ENCODE measurements at places on chromosomes 3 and 15.

DNA sequence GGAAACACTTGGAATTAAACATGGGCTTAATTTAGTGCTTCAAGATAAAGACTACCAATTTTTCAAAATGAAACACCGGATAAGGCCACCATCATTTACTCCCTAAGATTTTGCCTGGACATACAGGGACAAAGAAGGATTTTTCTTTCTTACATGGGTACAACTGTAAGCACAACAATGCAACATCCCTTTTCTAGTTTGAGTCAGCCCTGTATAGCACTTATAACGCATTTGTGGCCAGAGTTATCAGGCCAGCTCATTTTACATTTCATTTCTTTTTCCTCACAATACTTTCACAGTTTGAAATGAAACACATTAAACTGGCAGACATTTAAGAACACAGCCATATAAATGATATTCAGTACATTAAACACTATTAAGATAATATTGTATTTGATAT, 9.8 kb upstream of the SUCNR1 start:
- DNase-seq = no peak

DNA sequence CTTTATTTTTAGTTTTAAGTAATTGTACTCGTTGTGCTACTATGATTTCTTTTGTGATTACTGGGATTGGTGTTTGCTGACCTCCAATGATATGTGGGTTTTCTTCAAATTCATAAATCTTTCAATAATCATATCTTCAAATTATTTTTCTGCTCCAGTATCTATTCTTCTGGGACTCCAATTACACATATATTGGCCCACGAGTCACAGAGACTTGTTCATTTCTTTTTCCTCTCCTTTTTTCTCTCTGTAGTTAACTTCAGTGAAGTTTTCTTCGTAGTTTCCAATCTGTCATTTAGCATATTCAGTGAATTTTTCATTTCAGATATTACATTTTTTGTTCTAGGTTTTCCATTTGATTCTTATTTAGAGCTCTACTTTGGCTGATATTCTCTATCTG, 21.4 kb downstream of the RFX7 start:
- DNase-seq = no peak

- no peak for DNase-seq
Observed at GRCh38 chr3:110504901-110505300, 566.7 kb upstream of the NECTIN3 start.

- no peak for DNase-seq
Observed at GRCh38 chr3:82741346-82741745, 979.9 kb upstream of the GBE1 start.

- no peak for DNase-seq
Observed at GRCh38 chr3:156395961-156396710, 158.8 kb downstream of the SSR3 start.

DNA sequence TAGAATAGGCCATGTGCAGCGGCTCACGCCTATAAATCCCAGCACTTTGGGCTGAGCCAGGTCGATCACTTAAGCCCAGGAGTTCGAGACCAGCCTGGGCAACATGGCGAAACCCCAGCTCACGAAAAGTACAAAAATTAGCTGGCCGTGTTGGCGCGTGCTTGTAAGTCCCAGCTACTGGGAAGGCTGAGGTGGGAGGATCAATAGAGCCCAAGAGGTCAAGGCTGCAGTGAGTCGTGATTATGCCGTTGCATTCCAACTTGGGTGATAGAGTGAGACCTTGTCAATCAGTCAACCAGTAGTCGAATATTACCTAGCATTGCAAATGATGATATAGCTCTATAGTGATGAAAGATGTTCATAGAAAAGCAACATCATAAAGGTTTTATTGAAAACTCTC, 51.9 kb downstream of the USP8 start:
- no peak for DNase-seq

DNA sequence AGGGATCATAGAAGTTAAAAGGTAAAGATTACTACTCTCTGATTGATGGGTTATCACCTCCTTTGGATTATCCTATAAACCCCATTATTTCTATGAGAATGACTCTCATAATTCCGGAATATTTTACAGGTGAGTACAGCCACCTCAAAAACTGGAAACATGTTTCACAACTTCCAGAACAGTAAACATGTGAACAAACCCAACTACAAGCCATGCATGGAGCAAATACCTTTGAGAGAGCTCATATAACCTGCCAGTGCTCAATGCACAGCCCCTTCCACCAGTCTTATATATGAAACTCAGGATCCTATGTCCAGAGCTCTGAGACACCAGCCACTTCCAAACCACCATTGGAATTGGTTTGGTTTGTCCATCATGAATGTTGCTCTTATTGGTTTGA, 208.0 kb downstream of the MECOM start:
- DNase-seq = no peak

- no peak for DNase-seq
Observed at GRCh38 chr3:137647179-137647578, 116.9 kb upstream of the SOX14 start.

GRCh38 chr15:87710406-87710805, 546.1 kb downstream of the NTRK3 start:
- no peak for DNase-seq

- DNase-seq = no peak
Observed at GRCh38 chr3:81277853-81278252, 483.6 kb downstream of the GBE1 start.

GRCh38 chr3:123833398-123833785, 50.7 kb downstream of the MYLK start:
- DNase-seq = no peak

DNA sequence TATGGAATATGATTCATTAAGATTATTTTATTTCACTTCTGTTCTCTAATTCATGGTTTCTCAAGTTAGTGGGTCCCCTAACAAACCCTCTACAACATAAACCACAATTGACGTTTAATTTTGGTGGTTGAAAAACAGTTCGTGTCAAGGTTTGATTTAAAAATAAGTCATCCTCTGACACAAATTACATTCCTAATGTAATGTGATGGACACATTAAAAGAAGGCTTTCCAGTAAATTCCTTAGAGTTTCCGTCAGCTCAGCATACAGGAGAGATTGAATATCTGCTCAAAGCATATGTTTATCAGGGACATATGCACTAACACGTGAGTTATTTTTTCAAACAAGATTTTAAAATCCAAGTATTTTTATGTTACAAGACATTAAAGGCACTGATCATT, 626.5 kb upstream of the ADAMTS9 start:
- DNase-seq = no peak

DNA sequence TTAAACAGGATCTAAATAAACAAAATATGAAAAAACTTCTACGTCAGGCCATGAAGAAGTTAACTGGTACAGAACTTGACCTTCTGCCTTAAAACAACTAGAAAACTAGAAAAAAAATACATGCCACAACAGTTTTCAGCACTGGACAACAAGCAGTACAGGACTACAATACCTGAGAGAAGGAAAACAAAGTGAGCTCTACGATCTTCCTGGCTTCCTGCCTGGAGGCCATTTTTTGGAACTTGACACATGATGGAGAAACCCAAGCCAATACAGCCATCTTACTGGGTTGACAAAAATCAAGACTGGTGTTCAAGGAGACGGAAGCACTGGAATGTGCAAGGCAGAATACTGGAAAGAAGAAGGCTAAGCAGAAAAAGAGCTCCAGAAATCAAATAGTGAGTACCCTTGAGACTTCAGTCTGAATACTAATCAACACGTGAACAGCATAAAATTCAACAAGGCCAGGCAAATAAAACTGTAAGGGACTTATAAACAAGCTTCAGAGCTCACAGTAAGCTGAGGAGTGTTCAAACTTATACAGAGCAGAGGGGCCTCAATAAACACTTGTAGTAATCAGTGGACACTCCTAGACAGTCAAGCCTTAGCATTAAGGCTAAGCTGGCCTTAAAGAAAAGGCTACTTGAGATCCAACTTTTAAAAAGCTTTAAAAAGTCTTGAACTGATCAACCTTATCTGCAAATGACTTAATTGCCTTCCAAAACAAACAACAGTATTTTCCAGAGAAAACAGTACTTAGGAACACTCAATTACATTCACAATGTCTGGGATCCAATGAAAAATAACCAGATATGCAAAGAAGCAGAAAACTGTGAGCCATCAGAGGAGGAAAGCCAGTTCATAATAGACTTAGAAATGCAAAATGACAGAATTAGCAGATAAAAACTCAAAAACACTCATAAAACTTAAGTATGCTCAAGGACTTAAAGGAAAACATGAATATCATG, 63.2 kb downstream of the DLG1 start:
- no peak for DNase-seq

DNA sequence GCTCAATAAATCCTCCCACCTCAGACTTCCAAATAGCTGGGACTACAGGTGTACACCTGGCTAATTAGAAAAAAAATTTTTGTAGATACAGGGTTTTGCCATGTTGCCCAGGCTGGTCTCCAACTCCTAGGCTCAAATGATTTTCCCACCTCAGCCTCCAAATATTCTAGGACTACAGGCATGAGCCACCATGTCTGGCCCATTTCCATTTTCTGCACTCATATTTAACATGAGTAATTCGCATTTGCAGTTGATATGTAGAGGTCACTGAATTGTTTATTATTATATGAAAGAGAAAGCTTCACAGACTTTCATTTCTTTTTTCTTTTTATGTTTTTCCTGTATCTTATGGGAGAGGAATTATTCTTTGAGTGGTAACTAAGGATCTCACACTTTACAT, 492.7 kb downstream of the CNTN3 start:
- no peak for DNase-seq

GRCh38 chr3:13120928-13121552, 47.8 kb upstream of the IQSEC1 start:
- no peak for DNase-seq

GRCh38 chr15:68580883-68581155, 2.0 kb downstream of the CORO2B start:
- no peak for DNase-seq

GRCh38 chr15:33533197-33533596, 222.4 kb downstream of the RYR3 start:
- DNase-seq = no peak
